ENCODE measurements at places on chromosomes 4 and X.

- no peak for DNase-seq
These were observed 80.5 kb downstream of the HNRNPD start for GRCh38 chr4:82293304-82293703.

GRCh38 chr4:180058691-180059215, 2184.4 kb upstream of the TENM3 start:
- no peak for DNase-seq

GRCh38 chr4:145734576-145735346, 54.8 kb downstream of the C4orf51 start:
- no peak for DNase-seq

- no peak for DNase-seq
These were observed 54.1 kb upstream of the WDR17 start for GRCh38 chr4:176011529-176011928.

GRCh38 chrX:151852294-151852693, 60.4 kb upstream of the MAGEA4 start:
- no peak for DNase-seq

GRCh38 chr4:122533841-122534240, 77.3 kb upstream of the IL2 start:
- DNase-seq = no peak

DNA sequence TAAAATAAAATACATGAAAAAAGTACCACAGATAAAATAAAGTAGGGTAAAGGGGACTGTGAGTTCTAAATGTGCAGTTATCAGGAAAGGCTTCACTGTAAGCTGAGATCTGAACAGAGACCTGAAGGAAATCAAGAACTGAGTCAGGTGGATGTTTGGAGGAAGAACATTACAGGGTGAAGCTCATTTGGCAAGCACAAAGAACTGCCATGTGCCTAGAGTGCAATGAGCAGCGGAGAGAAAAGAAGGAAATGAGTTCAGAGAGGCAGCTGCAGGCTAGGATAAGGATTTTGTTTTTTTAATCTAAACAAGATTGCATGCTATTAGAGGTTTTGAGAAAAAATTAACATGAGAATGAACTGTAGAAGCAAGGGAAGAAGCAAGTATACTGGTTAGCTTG, 373.1 kb downstream of the STPG2 start:
- no peak for DNase-seq
